Fibroblast of the aortic adventitia (primary cell): ENCODE measurements at places on chromosomes 7 and 10.
A peak's percentile ranks its signal among the peaks of the same experiment; 100 is the strongest.

DNA sequence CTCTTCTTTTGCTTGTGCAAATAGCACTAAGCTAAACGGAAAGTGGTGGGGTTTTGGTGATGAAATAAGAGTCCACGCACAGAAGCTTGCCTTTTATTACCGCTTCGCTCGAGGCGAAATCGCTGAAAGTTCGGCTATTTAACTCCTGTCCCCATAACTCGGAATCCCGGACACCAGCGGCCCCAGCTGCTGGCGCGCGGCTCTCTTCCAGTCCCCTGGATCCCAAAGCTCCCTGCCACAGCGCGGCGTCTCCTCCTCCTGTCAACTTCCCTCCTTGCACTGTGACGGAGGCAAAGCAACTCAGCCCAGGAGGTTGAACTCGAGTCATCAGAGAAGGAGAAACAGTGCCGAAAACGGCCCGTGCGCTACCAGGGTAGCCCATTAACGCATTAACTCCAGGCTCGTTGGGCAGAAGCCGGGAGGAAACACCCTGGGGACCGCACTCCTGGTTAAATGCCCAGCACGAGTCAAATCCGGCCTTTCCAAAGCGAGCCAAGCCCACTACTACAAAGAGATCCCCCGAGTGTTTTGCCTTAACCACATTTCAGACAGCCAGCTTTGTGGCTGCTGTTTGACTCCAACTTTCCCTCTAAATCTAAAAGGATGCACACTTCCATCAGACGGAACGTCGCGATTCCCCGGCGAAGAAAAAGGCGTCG, 1.3 kb downstream of the SEMA3D start:
- peak; percentile 82 for DNase-seq

DNA sequence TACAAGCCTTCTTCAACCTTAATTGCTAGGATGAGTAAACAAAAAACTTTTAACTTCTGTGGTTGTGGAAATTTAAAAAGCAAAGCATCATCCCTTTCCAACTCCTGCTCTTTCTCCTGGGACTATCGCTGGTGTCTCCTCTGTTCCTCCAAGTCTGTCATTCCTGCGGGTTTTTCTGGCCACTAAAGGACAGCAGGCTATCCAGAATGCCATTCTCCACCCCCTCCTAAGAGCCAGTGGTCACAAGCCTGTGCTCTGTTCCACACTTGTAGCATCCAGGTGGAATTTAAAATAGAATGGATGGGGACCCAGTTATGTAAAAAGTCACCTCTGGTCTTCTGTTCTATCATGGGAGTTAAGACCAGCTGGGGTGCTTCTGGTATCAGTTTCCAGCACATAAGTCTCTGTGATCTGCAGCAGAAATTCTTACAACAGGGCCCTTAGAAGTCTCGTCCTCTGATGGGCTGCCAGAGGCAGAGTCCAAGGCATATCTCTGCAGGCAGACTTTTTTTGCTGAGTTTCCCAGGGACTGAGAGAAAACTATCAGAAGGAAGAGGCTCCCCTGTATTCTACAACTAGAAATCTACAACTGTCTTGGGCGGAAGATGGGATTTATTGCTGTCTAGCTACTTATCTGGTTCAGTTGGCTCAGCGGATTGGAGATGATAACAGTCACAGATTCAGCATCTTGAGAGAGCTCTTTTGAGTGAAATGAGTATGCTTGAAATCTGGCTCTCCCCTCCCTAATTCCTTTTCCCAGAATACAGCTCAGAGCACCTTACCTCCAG, 5.1 kb upstream of the WNT16 start:
- no peak for DNase-seq

GRCh38 chr10:11227103-11227502, 209.4 kb downstream of the CELF2 start:
- DNase-seq: no peak

DNA sequence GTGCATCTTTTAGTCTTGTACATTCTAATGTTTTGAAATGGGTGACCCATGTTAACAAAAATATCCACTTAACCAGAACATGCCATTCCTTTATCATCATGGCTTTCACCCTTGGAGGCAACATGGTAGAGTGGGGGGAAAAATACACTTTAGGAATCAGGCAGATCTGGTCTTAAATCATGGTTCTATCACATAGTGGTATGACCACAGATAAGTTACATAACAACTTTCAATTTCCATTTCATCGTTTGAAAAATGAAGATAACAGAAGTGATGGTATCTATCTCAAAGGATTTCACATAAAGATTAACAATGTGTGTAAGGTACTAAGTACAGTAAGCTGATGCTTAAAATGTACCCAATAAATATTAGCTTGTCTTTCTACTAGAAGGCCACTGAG, 19.0 kb downstream of the TMEM168 start:
- no peak for DNase-seq

DNA sequence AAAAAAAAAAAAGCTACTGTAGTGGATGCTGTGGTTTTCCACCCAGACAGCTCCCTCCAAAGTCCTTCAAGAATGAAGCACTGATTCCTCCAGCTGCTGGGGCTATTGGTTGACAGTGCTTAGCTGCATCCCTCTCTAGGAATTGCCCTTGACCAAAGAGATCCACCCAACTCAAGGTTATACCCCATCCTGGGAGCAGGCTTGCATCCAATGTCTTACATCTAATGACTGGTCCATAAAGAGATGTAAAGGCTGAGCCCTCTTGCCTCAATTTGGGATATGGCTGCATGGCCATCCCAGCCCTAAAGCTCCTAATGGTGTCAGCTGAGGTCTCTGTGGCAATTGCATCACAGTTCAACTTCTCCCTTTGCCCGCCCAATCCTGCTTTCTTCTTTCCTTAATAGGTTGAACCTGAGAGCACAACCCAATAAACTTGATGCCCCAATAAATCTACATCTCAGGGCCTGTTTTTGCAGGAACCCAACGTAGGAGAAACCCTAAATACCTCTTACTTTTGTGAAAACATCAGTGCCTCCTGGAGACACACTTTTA, 4.4 kb downstream of the GPR37 start:
- DNase-seq: no peak

- DNase-seq: no peak
Measured at GRCh38 chr7:157463245-157463644, 126.4 kb downstream of the DNAJB6 start.

GRCh38 chr10:79285315-79286197, 61.7 kb upstream of the PPIF start:
- no peak for DNase-seq

DNA sequence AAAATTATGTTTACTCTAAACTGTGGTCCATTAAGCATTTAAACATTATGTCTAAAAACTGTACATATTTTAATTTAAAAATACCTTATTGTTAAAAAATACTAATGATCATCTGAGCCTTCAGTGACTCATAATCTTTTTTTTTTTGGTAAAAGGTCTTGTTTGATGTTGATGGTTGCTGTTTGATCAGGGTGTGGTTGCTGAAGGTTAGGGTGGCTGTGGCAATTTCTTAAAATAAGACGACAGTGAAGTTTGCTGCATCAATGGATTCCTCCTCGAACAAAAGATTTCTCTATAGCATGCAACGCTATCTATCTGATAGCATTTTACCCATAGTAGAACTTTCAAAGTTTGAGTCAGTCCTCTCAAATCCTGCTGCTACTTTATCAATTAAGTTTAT, 180.0 kb upstream of the AHR start:
- no peak for DNase-seq

- DNase-seq: no peak
Measured at GRCh38 chr7:38975944-38976392, 1.7 kb upstream of the POU6F2 start.

DNA sequence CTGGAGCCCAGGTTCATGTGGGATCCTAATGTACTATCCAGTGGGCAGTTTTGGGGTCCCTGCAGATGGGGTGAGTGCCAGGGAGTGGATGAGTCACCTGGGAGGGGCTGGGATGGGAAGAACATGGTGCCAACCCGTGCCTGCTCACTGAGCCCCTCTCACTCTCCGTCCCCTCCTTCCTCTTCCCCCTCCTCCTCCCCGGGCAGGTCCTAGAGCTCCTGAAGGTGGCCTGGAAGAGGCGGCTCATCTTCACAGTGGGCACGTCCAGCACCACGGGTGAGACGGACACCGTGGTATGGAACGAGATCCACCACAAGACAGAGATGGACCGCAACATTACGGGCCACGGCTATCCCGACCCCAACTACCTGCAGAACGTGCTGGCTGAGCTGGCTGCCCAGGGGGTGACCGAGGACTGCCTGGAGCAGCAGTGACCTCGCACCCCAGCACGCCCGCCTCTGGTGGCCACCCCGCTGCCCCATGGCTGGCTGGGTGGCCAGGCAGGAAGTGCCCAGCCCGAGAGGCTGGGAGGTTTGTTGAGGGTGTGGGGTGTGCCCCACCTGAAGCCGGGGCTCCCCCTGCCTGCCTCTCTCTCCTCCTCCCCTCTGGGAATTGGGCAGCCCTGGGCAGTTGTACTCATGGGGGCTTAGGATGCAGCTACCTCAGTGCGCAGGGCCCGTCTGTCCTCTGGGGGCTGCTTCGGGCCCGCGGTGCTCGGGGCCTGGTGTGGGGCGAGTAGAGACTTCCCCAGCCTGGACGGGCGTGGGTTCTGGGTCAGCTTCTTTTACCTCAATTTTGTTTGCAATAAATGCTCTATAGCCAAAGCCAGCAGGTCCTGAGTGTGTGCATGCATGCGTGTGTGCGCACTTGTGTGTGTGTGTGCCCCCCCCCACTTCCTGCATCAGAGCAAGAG, 4.9 kb upstream of the UPK3B start:
- no peak for DNase-seq

DNA sequence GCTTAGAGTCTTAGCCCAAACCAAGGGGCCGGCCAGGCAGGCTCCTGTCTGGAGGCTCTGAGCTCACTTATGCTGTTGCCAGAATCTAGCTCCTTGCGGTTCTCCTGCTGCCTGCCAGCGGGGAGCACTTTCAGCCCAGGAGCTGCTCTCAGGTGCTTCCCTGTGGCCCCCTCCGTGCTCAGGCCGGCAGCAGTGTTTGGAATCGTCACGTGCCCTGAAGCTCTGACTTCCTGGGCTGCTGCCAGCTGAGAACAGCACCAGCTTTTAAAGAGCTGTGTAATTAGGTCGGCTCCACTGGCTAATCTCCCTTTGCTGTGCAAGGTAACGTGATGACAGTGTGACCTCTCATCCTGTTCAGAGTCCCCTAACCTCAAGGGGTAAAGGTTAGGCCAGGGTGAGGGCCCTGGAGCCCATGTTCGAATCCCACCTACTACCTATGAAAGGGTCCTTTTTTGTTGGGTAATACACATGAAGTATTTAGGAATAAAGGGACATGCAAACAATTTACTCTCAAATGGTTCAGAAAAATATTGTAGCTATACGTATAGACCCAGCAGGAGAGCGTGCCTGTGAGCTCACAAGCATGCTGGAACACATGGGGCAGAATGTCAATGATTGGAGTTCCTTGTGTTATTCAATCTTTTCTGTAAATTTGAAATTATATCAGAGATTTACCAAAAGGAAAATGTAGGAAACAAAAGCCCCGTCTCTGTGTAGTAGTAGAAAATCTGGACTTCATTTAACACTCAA, 16.6 kb downstream of the ZNF862 start:
- peak; percentile 11 for DNase-seq

GRCh38 chr7:70336536-70336935, 738.3 kb downstream of the AUTS2 start:
- no peak for DNase-seq

DNA sequence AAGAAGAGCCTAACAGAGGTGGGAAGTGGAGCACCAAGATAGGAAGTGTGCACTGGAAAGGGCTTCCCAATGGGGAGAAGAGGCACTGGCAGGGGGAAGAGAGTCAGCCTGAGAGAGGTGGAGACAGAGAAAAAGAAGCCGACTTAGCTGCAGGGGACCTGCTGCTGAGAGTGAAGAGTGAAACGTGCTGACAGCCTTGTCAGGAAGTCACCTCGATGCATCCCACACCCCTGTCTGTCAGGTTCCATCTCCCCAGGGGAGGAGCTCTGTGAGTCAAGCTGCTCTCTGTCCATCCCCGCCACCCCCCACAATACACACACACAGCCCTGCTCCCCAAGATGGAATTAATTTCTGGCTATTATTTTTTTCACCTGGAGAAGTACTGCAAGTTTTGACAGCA, 14.0 kb downstream of the KAZALD1 start:
- DNase-seq: no peak
